ENCODE measurements at places on chromosomes 2 and 18. TPM values are rescaled to one million over a fixed set of nuclear protein-coding genes. Genes with fewer than 3 reads are reported as not detected.
A peak's percentile ranks its signal among the peaks of the same experiment; 100 is the strongest.

Gene MBD5
- 22.4 TPM for total RNA-seq

Gene ATAD2B
- total RNA-seq: 10.9 TPM

Gene EGR4
- not detected for total RNA-seq

Gene ANKRD62
- total RNA-seq: not detected

Gene EEF1B2
- 365 TPM for total RNA-seq

Gene UGT1A10
- total RNA-seq: not detected

Gene ZBTB7C
- total RNA-seq: not detected

Gene POMC
- total RNA-seq: 5.8 TPM

Gene EFHD1
- total RNA-seq: not detected

DNA sequence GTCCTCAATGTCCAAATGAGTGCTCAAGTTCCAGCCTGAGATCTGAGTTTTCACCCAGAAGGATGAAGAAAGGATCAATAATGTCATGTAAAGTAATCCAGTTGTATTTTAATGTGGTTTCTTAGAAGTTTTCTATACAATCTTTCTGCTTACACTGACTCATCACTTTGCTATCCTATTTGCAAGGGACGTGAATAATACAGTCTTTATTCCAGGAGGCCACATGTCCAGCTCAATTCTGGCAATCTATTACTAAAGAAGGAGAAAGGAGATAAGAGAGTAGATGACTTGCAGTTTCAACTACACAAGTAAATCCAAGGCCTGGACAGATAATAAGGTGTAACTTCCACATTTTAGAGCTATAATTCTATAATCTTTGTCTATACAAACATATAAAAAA, 601.1 kb upstream of the SETBP1 start:
- DNase-seq: peak; percentile 69

GRCh38 chr2:69499242-69499641, 62.0 kb upstream of the NFU1 start:
- DNase-seq: no peak

- DNase-seq: no peak
Observed at GRCh38 chr2:2107627-2108026, 223.4 kb downstream of the MYT1L start.

- no peak for DNase-seq
Observed at GRCh38 chr18:79388043-79388442, 7.7 kb upstream of the NFATC1 start.

DNA sequence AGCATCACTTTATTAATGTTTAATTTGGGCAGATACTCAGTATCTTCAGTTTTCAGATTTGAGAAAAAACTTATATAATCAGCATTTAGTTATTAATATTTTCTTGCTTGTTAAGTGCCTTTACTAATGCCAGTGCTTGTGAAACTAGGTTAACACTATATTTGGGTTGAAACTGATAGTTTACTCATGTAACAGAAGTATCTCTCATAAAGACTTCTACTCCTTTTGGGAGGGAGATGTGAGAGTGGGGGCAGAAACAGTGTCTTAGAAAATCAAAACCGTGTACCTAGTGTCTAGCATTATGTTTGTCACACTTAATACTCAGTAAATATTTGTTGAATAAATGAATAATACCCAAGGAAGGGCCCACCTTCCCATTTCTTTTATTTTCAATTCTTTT, 129.5 kb downstream of the MSTN start:
- no peak for DNase-seq

- DNase-seq: peak; percentile 81
Observed at GRCh38 chr2:217713395-217714286, 289.2 kb downstream of the TNS1 start.

DNA sequence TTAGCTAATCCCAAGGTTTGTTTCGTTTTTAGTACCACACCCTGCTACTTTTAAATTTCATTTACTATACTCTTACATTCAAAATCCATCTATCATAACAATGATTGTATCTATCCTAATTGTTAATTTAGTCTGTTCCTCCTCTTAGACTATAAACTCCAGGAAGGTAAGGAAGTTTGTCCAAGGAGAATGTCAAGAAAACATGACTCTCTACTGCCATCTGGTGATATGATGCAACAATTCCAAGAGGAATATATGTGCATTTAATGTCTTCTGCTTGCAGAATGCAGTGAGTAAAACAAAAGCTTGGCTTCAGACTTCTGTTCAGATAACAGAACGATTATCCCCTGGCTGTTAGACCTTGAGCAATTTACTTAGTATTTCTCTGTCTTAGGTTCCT, 1267.1 kb downstream of the LRP1B start:
- peak; percentile 60 for DNase-seq

- no peak for DNase-seq
Observed at GRCh38 chr2:164664070-164664469, 42.8 kb upstream of the GRB14 start.

DNA sequence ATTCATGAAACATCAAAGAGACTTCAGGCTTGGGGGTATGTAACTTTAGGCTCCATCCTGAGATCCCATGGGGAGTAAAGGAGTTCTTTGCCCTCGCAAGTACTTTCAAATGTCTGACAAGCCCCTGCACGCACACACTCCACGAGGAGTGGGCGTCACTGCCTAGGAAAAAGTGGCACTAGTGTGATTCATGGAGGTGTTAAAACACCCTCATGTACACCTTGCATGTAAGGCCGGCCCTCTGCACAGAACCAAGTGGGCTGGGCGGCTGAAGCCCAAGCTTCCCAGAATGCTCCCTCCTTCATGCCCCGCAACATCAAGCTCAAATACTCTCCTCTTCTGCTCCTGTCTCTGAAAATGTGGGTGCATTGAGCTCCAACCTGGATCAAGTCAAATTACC, 7.8 kb downstream of the HS1BP3 start:
- no peak for DNase-seq

GRCh38 chr2:8800821-8801220, 36.6 kb downstream of the KIDINS220 start:
- DNase-seq: no peak

DNA sequence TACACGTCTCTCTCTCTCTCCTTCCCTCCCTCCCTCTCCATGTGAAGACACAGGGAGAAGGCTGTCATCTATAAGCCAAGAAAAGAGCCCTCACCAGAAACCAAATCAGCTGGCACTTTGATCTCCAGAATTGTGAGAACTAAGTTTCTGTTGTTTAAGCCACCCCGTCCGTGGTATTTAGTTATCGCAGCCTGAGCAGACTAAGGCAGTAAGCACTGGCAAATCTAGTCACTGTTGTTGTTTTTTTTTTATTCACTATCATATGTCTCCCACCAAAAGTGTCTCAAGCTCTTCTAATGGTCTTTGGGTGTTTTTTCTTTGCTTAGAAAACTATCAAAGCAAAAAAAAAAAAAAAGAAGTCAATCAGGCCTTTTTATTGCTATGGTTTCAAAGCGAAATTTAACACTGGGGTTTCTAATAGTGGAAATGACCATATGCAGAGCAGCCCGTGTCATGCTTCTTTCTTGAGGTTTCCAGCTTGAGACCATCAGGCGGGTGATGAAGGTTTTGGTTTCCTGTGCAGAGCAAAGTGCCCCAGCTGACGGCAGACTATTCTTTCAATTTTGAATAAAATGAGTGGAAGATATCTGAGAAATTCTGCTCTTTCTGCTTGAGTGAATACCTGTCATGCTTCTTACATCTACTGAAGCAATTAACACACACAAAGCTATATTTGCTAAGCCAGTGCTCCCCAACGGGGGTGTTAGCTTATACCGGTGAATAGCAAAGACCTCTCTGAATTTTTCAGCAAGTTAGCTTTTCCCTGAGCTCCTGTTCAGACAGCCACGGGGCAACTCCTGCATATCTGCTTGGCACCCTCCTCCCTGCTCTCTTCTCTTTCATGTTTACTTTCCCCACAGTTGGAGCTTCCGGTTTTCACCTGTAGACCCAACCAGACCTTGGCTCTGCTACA, 394.1 kb upstream of the ATP5MC3 start:
- no peak for DNase-seq

DNA sequence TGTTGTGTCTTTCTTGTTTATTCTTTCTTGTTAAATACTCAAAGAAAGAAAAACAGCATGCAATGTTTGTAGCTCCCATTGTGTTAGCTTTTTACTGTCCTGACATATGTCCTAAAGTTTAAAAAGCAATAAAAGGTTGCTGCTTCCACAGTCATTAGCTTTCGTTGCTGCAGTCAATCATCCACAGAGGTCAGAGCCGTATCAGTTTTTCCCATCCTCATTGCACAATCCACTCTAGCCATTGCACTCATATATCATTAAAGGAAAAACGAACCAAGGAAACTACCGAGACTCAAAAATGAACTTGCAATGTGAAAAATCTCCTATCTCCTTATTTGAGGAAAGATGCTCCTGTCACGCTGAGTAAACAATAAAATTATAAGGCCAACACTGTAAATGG, 954.1 kb downstream of the DPP10 start:
- no peak for DNase-seq

GRCh38 chr2:39772086-39772811, 6.8 kb downstream of the THUMPD2 start:
- peak; percentile 75 for DNase-seq

DNA sequence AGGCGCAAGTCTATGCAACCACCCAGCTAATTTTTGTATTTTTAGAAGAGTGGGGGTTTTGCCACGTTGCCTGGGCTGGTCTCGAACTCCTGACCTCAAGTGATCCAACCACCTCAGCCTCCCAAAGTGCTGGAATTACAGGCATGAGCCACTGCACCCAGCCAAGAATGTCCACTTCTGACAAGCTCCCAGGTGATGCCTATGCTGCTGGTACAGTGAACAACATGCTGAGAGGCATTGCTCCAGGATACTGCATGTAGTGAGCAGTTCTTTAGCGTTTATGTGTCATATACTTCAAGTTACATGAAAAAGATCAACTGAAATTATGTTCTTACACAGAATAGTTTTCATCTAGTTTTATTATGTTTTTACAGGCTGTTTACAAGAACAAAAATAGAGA, 17.2 kb upstream of the ELAC1 start:
- DNase-seq: no peak

DNA sequence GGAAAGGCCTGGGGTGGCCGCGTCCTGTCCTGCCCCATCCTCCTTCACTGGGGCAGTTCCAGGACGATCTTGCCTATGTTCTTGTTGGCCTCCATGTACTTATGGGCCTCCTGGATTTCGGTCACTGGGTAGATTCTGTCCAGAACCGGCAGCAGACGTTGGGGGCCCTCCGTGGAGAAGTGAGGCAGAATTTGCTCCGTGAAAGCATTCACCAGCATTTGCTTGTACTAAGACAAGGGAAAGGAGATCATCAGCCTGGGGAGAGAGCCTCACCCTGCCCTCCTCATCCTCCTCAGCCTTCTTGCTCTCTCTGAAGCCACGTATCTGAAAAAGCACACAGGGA, 1.4 kb upstream of the SF3B6 start:
- DNase-seq: no peak

DNA sequence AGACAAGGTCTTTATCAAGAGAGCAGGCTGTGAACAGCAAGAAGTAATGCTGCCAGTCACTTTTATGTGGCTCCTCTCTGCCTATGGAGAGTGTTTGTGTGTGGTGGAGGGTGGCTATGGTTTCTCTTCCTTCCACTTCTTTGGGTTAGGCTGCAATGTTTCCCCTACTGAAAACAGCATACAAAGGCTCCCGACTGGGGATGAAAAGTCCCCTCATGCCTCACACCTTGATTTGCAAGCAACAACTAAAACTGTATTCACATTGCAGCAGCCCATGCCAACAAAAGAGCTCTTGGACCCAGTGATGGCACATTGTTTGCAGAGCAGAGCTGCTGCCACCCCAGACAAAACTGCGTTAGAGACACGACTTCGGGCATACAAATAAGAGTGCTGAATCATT, 301.6 kb downstream of the SLC8A1 start:
- DNase-seq: no peak

- DNase-seq: peak; percentile 99
Observed at GRCh38 chr2:223957092-223957851, at the start of gene MRPL44. Gene MRPL44, plus strand, starts transcription at chr2:223957463. Its CDS starts 10 bp downstream, at chr2:223957473.

DNA sequence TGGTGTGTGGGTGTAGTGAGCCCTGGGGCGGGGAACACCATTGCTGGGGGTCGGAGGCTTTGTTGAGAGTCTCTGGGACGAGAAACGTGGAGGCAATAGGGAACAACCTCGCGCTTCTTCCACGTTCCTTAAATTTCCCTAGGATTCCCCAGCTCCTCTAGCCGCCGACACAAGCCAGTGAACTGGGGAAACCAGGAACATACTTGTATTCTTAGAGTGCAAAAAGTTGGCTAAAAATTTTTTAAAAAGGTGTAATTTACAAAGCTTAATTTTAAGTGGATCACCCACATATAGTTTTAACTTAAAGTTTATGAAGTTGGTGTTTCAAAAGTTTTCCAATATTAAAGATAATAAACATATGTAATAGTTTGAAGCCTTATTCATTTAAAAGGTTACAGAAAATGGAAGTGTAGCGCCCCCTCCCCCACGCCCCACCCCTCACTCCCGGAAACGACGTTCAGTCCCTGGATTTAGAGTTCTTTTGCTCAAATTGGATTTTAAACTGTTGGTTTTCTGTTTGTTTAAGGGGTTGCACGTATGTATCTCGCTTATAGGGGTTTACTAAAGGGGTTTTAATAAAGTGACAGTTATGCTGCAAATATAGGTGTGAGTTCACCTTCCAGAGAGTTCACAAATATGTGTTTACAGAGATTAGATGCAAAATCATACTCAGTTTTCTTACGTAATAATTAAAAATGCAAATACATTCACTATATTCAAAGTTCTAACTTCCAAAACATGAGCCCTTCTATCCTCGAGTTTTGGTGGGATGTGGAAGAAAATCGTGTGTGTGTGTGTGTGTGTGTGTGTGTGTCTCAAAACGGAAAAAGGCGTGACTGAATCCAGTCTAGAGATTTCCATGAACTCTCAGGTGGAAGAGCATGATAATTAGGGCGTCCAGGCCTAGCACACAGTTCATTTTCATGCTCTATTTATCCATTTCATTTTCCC, 872 bp downstream of the DSG2 start:
- no peak for DNase-seq

GRCh38 chr18:46067438-46068007, 4.5 kb downstream of the PSTPIP2 start:
- DNase-seq: no peak

DNA sequence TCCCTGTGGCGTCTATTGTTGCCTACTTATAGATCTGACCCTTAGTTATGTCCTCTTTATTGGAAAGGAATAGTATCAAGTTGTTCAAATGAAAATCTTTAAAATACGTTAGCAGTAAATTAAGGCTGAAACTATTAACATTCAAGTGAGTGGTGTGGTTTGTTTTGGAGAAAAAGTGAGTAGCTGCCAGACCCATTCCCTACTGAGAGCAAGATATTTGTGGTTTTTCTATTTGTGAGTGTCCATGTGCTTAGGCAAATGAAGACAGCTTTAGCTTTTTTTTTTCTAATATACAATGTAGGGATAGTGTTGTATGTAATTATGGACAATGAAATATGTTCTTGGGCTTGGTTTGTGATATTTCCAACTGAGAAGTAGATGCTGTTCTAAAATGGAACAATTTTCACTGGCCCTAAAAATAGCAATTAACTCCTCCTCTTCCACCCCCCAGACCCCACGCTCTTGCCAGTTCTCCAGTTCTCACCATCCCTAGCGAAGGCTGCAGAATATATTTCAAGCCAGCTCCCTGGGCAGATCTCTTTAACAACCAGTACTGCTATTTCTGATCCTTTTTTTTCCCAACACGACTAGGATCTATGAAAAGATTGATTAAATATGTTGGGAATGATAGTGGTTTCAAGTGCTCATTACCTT, 83.1 kb downstream of the CCDC85A start:
- no peak for DNase-seq

Measured in GM23248 (cell line).